ENCODE measurements at places on chromosomes 1 and 21.

DNA sequence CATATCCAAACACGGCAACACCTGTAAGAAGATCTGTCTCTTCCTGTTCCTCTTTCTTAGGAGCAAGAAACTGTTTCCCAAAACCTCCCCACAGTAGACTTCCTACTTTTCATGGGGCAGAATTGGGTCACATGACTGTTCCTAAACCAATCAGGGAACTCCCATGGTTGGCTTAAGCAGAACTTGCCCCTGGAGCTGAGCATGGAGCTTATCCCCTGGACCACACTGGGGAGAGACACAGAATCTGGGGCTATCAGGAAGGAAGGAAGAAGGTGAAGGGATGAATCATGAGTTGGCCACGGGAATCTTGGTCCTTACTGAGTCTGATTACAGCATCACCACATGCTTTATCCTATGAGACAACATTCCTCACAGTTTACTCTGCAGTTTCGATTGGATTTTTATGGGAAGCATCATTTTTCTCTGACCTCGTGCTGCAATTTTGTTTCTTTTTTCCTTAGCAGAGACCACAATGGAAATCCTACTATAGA lies 81.8 kb downstream of the CDC7 start:
- DNase-seq, result no peak

GRCh38 chr1:86616871-86617270 lies 70.0 kb downstream of the CLCA4 start:
- no peak for DNase-seq

- DNase-seq, result no peak
These were observed 8.9 kb downstream of the MFAP2 start for GRCh38 chr1:16971341-16972188.

DNA sequence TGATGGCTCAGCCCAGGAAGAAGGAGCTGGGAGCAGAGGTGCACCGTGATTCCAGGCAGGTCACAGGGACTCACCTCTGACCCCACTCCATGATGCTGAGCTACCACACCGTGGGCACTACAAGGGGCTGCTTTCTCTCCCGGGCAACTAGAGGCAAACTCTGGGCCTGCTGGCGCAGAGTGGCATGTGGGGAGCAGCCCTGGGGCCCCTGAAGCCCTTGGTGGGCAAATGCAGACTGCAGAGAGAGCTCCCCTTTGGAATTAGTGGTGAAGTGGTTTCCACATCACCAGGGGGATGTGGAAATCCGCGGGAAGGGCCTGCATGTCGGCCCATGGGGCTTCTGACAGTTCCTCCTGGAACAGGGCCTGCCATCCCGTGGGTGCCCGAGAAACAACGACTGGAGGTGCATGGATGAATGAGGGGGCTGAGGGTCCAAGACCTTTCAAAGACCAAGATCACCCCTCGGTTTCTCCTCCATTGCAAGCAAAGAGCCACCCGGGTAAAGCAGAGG lies 11.8 kb upstream of the MMEL1 start:
- DNase-seq, result no peak

DNA sequence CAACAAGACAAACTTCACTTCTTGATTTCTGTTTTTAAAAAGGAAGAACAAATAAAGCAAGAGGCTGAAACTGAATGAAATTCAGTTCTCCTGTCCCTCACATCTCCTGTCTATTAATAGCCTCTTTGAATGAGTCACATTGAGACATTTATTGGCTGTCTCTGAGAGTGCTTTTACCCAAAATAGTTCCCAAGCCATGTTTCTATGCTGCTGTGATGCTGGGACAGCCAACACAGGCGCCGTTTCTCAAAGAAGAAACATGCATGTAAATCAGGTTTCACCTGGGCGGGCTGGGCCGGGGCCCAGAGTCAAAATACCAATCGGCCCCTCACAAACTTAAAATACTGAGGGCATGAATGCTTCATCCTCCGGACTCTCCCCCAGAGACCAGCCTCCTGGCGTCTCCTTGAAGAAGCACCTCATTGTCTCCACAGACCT lies 105.2 kb downstream of the EDEM3 start:
- no peak for DNase-seq

GRCh38 chr1:93447481-93448291 lies at the start of gene FNBP1L:
Gene FNBP1L, plus strand, starts transcription at chr1:93448118. Its CDS starts 164 bp downstream, at chr1:93448282.
- no peak for DNase-seq

GRCh38 chr1:33515607-33516006 lies 43.2 kb downstream of the ZSCAN20 start:
- no peak for DNase-seq

DNA sequence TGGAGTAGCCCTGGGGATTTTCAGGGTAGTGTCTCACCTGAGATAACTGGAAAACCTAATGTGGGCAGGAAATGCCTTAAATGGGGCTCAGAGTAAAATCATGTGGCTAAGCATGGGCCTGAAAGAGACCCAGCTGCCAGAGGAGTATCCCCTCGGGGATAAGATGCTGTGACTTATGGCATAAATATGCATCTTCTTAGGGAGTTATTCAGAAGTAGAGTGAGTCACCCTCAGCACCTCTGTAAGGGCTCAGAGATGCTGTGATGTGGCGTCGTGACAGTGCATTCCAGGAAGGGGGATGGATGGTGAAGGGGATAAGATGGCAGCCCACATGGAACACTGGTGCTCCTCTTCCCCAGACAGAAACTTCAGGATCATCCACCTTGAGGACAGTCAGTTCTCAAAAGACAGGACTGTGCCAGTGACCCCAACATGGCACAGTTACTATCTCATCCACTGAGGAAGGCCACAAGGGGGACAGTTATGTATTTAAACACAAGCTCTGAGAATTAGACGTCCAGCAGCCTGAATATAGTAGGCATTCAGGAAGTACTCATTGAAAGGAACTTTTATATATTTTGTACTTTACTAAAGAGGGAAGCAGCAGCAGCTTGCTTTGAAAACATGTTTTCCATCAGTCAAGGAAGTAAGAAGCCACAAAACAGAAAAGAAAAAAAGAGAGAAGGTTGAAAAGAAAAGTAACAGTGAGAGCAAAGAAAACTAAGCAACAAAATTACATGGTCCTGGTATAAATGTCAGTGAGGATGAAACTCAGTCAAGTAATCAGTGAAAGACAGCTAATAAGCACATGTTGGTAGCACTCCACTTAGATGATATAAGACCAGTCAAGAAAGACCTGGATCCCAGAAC lies 8.3 kb downstream of the IL24 start:
- DNase-seq, result no peak

- DNase-seq, result no peak
These were observed at the start of gene CAMTA1 for GRCh38 chr1:6785318-6785727. Gene CAMTA1, plus strand, starts transcription at chr1:6785454. Its CDS starts 77 bp downstream, at chr1:6785531.

DNA sequence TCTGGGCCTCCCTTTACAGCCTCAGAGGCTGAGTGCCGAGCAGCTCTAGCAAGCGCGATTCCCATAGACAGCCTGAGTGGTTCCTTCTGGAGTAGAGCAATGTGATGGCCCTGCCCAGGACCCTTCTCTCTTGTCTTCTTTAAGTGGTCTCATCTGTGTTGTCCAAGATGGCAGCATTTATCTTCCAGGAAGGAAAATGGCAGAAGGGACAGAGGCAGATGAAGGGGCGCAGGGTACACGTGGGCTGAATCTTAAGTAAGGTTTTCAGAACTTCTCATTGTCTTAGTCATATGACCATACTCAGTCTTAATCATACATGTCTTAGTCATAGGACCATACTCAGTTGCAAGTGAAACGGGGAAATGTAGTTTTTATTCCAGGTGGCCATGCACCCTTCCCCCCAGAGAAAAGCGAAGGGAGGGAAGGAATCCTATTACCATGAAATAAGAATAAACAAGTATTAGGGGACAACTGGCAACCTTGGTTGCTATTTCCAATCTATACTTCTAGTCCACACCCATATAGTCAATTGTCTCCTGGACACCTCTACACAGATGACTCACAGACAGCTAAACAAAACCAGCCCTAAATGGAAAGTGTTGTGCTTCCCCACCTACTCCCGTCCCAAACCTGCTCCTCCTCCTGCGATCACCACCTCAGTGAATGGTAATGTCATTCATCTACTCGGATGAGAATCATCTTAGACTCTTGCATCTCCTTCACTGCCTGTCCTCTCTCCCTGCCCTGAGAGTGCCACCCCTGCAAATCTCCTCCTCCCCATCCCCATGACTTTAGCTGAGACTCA lies 13.3 kb downstream of the OVAAL start:
- no peak for DNase-seq

DNA sequence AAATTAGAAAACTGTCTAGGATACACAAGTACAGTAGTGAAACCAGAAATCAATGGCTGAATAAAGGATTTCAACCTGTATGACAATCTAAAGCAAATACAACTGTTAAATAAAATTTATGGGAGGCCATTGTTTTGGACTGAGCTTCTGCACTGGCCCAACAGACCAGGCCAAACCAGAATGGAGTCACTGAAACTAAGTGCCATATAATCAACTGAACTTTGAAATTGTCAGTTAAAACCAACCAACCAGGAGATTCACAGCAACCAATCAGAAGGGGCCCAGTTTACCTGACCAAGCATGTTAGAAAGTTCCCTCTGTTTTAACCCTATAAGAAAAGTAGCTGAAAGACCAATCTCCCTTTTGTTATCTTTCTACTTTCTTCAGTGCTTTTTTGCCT lies 30.5 kb upstream of the SOAT1 start:
- no peak for DNase-seq

- no peak for DNase-seq
These were observed 22.0 kb upstream of the ZC3H12A start for GRCh38 chr1:37452416-37452815.

- no peak for DNase-seq
These were observed 60.1 kb upstream of the KAZN start for GRCh38 chr1:14538335-14538734.

DNA sequence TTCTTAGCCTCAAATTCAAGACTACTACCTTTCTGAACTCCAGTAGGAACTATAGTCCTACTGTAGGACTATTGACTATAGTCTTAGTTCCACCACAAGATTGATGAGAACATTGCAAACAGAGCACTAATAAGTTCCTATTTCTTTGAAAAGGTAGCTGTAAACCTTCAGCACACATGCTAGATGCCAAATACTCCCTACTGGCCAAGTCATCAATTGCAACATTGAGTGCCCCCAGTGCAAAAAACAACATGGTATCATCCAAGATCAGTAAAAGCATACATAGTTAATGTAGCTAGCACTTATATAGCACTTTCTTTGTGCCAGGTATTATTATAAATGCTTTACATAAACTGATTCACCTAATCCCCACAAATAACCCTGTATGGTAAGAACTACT lies 99.8 kb downstream of the MRPL39 start:
- DNase-seq, result no peak

All from activated naive CD4-positive, alpha-beta T cell (primary cell).